GM12891 (cell line): ENCODE measurements at places on chromosomes 6 and 20.

DNA sequence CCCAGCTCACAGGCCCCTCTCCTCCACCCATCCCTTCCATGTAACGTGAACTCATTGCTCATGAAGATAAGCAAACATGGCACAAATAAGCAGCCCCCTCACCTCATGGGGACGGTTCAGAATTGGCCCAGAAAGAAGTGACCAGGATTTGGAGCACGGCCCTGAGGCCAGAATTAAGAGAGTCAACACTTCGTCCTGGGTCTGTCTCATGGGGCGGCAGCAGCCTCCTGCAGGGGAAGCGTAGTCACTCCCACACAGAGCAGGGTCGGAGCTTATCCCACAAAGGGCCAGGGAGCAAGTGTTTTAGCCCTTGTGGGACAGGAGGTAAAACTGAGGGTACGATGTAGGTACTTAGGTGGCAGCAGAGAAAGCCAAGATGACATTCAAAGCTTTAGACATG lies 28.6 kb upstream of the DACT2 start:
- no peak for DNase-seq

DNA sequence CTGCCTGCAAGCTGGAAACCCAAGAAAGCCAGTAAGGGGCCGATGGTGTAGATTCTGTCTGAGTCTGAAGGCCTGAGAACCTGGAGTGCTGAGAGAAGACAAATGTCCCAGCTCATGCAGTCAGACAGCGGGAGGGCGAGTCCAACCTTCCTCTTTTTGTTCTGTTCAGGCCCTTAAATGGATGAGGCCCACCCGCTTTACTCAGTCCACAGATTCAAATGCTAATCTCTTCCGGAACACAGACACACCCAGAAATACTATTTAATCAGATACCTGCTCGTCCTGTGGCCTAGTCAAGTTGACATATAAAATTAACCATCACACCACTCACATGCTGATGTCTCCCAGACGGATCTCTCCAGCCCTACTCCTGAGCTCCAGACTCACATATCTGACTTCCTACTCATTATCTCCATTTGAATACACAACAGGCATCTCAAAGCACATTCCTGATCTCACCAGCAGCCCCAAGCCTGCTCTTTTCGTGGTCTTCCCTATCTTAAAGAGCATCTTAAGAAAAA lies 26.7 kb upstream of the SRC start:
- no peak for DNase-seq

DNA sequence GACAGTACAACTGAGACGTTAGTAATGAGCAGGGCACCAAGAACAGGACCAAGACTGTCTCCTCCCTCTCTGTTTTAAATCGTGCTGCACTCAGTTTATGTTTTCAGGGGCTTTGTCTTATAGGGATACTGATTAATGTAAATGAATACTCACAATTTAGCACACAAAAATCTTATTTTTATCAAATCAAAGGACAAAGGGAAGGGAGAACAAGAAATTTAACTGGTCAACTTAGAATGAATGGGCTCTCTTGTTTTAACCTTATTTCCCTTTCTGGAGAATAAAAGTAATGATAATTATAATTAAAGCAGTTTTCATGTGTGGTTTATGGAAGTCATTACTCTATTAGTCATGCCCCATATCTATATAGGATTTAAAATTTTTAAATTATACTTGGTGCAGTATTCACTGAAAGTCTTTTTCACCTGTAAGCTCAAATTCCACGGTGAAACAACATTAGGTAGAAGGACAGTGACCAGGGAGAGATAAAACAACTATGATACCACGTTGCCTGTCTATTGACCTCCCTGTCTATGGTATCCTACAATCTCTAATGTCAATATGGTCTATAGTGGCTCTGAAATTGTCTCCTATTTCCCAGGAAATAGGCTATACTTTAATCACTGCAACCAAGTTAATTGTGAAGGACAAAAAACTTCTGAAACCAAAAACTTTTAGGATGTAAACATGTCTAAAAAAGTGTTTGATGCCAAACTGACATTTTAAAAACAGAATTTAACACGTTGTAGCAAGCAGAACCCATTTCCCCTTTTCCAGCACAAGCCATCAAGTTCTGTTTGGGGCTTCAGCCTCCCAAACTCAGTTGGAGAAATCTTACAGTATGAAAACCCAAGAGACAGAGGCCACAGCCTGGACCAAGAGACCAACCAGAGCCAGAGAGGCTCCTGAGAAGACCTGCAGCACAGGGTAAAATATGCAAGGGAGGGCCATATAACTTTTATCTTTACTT lies 15.0 kb downstream of the ELOVL5 start:
- DNase-seq = no peak

DNA sequence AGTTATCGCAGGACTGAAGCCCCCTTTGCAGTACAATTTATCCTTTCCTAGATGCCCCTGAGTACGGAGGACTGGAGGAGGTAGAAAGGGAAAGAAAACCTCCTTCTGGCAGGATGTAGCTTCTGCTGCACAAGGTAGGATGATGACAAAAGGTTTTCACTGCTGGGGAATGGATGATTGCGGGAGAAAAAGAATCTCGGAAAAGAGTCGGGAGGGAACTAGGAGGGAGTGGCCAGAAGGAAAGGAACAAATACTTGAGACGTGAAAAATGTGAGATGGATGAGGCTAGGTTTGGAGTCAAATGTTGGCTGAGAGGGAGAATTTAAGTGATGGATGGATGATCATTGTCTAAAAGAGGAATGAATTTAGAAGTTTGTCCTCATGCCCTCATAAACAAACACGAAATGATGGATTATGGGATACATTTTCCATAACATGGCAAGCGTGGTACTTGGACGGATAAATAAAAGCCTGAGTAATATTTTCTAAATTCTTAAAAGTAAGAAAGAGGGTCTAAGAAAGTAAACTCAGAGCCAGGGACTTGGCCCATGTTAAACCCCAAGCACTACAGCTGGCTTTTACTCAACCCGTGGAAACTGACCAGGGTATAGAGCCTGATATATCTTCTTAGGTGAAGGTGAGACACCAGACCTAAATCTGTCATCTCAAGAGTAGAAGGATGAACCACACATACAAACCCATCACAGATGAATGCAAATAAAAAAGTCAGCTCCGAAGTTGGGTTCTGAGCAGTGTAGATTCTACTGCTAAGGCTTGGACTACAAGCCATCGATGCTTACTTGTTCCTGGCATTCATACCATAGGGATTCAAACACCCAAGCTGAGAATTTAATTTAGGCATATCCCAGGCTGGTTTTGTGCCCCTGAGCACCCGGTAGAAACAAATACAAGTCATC lies 72.4 kb downstream of the HFE start:
- DNase-seq = no peak

GRCh38 chr6:9537381-9537780 lies 877.5 kb downstream of the TFAP2A start:
- no peak for DNase-seq

GRCh38 chr6:80967609-80968008 lies 784.9 kb downstream of the TENT5A start:
- DNase-seq = no peak
